T47D (cell line): ENCODE measurements at places on chromosomes 3 and 15.

- DNase-seq = no peak
Observed at GRCh38 chr3:114380233-114380651, 86.4 kb downstream of the TIGIT start.

GRCh38 chr15:38308797-38309196, 56.2 kb downstream of the SPRED1 start:
- DNase-seq = no peak

DNA sequence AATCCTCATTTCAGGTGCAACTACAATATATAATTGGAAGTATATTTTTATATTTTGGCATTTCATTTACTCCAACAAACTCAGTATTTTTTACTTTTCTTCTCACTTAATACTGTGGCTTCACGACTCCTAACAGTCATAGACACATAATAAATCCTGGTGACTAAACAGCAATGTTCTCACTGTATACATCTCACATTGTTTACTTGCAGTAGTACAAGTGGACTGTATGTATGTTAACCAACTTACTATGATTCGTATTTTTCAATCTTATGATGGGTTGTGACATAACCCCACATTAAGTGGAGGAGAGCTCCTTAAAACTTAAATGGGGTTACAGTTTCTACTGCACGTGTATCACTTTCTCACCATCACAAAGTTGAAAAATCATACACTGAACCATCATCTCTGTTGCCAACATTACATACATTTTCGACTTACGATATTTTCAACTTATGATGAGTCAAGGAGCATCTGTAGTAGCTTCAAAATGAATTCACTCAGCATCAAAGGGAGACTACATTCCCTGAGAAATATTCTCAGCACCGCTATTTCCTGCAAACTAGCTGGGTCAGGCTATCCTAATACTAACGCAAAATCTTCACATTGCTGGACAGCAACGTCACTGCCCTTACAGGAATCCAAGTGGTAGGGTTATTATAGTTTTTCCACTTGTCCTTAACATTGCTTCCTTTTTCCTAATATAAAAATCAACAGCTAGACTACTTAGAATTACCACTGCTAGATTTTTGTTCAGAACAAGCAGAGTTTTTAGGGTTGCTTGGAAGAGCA, 7.3 kb downstream of the ADAM10 start:
- DNase-seq = no peak

DNA sequence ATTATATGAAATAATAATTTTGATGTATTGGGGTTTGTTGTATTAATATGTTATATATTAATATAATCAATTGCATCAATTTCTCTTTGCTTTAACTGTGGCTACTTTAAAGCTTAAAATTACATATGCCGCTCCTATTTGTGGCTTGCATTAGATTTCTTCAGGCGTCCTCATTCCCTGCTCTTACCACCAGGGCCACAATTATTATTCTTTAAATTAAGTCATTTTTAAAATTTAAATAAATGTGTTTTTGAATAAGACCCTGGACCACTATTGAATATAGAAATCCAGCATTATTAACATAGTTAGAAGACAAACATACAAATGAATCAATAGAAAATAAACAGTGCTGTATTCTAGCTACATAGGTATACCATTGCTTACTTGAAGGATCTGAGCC, 55.5 kb upstream of the SNTN start:
- no peak for DNase-seq

GRCh38 chr15:98568382-98569017, 79.8 kb upstream of the IGF1R start:
- no peak for DNase-seq
